ENCODE measurements at places on chromosomes 16 and 17.

- DNase-seq = no peak
Measured at GRCh38 chr16:68242926-68243858, 2.0 kb upstream of the PLA2G15 start.

DNA sequence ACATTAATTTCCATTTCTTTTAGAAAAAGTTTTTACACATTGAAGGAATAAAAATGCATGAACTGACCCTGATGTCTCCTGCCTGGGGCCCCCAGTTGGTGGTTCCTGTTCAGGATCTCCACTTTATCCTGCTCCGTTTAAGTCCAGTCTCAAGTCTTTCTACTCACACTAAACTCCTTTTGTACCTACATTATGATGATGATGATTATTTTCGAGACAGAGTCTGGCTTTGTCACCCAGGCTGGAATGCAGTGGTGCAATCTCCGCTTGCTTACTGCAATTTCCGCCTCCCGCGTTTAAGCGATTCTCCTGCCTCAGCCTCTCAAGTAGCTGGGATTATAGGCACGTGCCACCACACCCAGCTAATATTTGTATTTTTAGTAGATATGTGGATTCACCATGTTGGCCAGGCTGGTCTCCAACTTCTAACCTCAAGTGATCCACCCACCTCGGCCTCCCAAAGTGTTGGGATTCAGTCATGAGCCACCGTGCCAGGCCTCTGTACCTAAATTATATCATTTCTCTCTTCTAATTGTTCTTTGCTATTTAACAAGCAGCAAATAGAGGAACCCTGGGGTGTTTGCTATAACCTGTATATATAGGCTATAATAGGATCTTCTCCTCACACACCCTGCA is 2.2 kb upstream of the FOXK2 start:
- no peak for DNase-seq

GRCh38 chr17:17693253-17694168 is 12.3 kb downstream of the RAI1 start:
- DNase-seq = no peak

- DNase-seq = no peak
Measured at GRCh38 chr16:30805056-30805369, 18.0 kb upstream of the ZNF629 start.

- peak; percentile 98 for DNase-seq
Measured at GRCh38 chr17:4263282-4264215, at the start of gene ANKFY1. ANKFY1 (minus strand) TSS chr17:4263979; CDS start chr17:4263941, 38 bp downstream.

GRCh38 chr17:34420254-34420766 is 57.3 kb upstream of the CCL1 start:
- DNase-seq = peak; percentile 49

DNA sequence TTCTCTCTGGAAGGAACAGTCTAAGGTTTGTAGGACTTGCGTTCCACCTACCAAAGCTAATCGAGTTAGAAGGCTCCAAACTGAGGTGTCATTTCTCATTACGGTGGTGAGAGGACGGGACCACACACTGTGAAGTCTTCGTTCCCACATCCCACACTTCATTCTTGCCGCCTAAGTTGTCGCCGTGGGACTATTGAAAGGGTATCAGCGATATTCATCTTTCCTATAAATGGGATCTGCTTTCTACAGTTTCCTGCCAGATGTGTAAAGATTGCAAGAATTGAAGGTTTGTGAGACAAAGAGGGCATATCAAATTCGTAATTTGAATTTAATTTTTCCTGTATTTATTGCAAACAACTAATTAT is 608 bp upstream of the TRIM37 start:
- DNase-seq = no peak

DNA sequence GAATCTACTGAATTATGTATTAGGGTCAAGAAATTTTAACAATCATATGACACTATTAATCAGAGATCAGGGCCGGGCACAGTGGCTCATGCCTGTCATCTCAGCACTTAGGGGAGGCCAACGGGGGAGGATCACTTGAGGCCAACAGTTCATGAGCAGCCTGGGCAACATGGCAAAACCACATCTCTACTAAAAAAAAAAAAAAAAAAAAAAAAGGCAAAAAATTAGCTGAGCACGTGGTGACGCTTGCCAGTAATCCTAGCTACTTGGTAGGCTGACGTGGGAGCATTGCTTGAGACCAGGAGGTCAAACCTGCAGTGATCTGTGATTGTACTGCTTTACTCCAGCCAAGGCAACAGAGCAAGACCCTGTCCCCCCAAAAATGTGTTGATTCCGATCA is 52.5 kb upstream of the CLEC3A start:
- no peak for DNase-seq

DNA sequence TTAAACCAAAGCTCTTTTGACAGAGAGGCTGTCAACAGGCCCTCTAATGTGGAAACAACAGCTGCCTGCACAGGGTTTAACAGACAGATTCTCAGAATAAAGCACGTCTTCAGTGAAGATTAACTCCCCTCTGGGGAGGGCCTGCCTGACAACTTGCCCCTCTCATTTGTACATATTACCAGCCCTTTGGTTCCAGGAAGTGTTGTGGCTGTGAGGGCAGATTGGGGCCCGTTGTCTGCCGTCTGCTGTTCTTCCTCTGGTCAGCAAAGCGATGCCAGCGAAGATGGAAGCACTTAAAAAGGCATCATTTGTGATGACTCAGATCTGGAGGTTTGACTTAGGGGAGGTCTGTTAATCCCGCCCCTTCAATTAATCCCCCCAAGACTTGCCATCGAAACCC is 177.0 kb upstream of the IRX6 start:
- no peak for DNase-seq

- no peak for DNase-seq
Measured at GRCh38 chr16:78571898-78572358, 472.5 kb downstream of the WWOX start.

DNA sequence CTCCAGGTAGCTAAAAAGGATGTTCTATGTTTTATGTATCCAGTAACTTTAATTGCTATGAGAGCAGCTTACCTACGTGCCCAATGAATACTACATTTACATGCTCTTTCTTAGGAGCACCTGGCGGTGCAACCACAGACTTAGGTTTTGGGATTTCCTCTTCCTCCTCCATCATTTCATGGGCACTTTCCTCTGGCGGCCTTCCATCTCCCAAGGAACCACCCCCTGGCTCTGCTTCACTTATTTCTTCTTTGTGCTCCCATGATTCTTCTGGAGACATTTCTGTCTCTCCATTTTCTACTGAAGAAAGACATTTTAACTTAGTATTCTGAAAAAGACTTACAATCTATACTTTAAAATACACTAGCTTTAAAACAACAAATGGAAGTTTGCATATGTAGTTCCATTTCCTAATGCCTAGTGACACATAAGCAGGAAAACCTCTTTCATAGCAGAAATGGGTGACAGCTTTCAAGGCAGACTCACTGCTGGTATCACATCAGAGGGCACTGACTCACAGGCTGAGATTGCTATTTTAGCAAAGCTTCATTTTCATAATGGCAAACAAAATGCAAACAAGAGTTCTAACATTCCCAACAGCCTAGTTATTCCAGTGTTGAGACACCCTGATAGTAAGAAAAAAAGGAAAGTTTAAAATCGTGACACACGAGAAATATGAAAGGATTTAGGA is 19.1 kb downstream of the GSPT1 start:
- DNase-seq = no peak

GRCh38 chr17:74545843-74546230 is at the start of gene CD300C:
CD300C (minus strand) TSS chr17:74546115; CDS start chr17:74545782, 333 bp downstream.
- DNase-seq = no peak

- no peak for DNase-seq
Measured at GRCh38 chr16:52787709-52788108, 240.8 kb upstream of the TOX3 start.

DNA sequence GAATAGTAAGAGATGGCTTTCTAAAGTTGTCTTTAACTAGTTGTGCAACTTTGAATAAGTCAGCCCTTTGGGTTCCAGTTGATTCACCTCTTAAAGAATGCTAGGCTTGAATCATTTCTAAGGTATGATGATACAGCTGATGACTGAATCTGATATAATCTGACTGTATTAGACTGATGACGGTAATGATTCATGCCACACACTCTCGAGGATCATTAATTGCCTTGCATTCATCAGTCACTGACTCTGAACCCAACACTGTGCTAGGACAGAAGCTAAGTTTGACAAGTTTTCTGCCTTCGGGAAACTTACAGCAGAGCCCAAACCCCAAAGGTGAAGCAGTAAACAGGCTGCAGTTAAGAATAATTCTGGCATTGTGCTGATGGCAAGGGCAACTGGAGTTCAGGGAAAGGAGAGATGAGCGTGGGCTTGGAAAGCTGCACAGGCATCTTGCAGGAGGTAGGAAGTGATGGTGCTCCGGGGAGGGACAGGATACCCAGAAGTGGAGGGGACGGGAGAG is 25.8 kb downstream of the ASIC2 start:
- no peak for DNase-seq

DNA sequence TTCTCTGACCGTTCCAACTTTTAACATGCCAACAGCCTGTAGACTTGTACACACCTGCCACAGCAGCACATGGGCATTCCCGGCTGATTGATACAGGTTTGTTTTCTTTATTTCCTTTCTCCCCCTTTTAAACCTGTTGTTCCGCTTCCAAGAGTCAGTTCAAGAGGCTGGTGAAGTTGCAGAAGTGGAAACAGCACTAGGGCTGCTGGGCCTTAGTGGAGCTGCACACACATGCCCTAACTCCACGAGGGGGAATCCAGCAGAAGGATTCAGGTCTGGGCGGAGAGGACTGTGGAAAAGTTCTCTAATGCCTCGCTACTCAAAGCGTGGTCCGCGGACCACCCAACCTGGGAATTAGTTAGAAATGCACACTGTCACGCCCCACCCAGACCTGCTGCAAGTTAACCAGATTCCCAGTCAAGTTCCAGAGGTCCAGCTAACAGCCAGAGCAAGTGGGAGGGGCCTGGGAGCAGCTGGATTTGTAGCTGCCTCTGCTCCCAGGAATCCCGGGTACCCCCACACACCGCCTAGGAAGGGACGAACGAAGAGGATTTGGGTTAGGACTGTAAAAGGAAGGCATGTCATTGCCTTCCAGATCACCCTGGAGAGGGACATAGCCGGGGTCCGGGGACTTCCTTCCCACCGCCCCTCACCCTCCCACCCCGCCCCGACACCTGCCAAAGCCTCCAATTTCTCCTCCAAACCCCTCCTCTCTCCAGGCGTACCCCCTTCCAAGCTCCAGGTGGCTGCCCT is 542 bp downstream of the SLC39A11 start:
- DNase-seq = no peak

DNA sequence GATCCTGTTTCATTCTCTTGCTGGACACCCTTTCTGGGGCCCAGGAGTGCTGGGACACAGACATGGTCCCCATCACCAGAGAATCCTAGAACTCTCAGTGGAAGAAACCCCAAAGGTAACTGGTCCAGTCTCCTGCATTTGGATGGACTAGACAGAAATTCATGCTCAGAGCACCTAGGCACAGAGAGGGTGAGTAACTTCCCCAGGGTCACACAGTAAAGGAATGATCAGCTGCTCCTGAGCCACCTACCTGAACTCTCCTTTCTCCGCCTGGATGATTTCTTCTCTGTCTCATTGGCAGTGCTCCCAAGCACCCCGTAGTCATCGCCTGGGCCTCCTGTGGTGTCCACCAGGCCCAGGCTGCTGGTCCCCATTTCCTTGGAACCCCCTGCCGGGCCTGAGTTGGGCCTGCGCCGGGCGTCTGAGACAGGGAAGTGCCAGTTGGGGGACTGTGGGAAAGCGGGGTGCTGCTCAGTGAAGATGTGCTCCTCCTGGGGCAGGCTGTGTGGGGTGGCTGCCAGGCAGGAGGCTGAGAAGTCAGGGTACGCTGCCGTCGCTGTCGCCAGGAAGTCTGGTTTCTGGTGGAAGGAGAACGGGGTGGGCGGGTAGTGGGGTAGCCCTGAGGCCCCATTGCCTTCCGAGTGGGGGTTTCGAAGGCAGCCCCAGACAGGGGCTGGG is 767 bp downstream of the MEOX1 start:
- no peak for DNase-seq

GRCh38 chr17:49187301-49187700 is 23.1 kb downstream of the GNGT2 start:
- no peak for DNase-seq

GRCh38 chr16:78704416-78704815 is 605.0 kb downstream of the WWOX start:
- no peak for DNase-seq

DNA sequence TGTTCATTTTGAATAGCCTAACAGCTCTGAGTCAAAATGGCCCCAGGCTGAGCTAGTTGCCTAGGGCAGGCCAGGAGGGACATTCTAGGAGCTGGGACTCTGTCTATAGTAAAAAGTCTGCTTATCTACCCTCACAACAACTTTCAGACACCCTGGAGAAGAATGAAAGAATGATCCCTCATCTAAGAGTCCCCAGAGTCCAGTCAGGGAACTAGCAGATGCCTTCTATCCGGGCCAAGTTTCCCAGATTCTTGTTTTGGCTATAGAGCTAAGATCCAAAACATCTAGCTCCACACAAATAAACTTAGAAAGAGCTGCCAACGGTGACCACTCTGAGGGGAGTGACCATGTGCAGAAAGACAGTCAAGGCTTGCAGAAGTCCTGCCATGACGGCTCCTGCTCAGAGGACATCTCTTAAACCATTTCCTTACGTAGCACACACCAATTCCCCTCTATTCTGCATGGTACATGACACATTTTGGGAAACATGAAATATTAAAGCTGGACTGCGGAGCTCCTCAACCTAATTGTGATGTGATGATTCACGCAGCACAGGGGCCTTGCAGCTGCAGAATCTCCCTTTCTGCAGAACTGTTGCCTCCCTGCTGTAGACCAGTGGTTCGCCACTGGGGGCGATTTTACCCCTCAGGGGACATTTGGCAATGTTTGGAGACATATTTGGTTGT is 24.2 kb downstream of the FAM20A start:
- no peak for DNase-seq

DNA sequence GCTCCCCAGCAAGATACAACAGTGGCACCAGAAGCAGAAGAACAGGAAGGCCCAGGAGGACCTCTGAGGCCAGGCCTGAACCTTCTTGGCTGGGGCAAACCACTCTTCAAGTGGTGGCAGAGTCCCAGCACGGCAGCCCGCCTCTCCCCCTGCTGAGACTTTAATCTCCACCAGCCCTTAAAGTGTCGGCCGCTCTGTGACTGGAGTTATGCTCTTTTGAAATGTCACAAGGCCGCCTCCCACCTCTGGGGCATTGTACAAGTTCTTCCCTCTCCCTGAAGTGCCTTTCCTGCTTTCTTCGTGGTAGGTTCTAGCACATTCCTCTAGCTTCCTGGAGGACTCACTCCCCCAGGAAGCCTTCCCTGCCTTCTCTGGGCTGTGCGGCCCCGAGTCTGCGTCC is 11.9 kb downstream of the CES3 start:
- no peak for DNase-seq

GRCh38 chr16:50474138-50474537 is 74.1 kb upstream of the NKD1 start:
- no peak for DNase-seq

- DNase-seq = no peak
Measured at GRCh38 chr16:50956637-50957036, 194.4 kb downstream of the SALL1 start.
